Stimulated activated CD4-positive, alpha-beta T cell treated with anti-CD3 and anti-CD28 coated beads, TNF-alpha, amount 100 ng/mL, for 1 hour (primary cell): ENCODE measurements at places on chromosomes 16 and 17.

- no peak for DNase-seq
These were observed 50.4 kb upstream of the ERN1 start for GRCh38 chr17:64180089-64181073.

GRCh38 chr17:7468290-7468689 is 11.1 kb downstream of the ZBTB4 start:
- DNase-seq: no peak

DNA sequence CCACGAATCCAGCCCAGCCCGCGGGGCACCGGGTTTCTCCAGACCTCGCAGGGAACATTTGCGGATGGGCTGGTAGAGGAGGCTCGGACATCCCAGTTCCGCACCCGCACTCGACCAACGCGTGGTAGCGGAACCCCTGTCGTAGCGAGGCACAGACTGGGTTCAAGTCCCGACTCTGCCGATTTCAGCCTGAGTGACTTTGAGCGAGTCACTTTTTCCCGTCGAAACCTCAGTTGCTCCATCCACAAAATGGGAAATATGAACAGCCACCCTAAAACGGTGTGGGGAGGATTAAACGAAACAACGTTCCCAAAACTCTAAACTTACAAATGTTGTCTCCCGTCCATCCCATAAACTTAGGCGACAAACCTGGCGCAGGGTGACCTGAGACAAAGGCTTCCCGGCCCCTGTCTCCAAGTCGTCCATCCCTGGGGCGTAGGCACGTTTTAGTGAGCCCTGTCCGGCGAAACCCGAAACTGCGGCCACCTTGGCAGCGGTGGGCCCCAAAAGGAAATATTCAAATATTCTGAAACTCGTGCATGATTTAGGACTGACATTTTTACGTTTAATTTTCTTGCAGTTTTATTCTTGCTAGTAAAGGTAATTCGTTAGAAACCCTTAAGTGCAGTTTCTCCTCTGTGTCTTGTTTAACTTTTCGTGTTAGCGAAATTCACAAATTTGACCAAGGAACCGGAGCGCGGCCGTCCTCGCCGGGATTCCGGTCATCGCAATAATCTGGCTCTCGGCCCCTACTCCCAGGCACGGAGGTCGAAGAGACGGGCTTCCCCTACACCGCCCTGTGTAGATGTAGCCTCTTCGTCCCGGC is 1.9 kb upstream of the MLLT6 start:
- DNase-seq: no peak

DNA sequence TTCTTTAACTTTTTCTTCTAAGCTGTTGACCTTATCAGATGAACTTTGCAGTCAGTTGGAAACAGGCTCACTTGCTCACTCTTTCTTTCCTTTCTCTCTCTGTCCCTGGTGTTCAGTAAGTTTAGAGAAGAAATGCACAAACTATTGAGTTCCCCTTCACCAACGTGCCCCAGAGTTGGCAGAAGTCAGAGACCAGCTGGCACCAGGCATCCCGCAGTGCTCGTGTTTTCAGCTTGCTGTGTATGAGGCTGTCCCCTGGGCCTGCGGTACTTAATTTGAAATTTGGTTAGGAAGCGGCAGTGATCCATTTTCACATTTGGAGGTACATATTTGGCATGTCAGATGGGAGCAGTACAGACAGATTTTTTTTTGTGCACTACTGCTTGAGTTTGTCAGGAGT is 258.6 kb downstream of the SNX29 start:
- no peak for DNase-seq

- peak; percentile 57 for DNase-seq
These were observed 10.3 kb downstream of the NT5M start for GRCh38 chr17:17313350-17313991.

- no peak for DNase-seq
These were observed 20.9 kb downstream of the ANKFN1 start for GRCh38 chr17:56173958-56174835.

DNA sequence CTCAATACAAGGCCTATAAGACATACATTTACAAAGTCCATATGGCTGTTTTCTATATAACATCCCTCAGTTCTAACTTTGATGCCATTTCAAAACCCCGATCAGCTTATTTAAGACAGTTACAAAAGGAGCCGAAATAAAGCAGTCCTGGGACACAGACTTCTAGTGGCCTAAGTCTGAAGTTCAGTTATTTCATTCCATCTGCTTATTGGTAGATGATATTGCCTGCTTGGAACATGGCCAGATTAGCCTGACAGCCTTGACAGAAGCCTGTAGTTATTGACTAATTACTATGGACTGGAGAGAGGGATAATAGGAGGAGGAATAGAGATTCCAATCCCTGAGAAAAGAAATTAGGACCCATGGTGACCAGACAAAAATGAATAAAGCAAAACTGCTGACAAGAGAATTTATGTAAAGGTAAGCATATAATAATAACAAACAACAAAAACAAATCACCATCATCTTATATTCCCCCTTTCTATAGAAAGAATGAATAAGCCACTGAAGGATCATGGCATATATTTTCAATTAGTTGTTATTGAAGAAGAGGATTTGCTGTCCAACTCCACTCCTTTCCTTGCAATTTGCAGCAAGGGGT is 206.3 kb upstream of the TOM1L1 start:
- no peak for DNase-seq

DNA sequence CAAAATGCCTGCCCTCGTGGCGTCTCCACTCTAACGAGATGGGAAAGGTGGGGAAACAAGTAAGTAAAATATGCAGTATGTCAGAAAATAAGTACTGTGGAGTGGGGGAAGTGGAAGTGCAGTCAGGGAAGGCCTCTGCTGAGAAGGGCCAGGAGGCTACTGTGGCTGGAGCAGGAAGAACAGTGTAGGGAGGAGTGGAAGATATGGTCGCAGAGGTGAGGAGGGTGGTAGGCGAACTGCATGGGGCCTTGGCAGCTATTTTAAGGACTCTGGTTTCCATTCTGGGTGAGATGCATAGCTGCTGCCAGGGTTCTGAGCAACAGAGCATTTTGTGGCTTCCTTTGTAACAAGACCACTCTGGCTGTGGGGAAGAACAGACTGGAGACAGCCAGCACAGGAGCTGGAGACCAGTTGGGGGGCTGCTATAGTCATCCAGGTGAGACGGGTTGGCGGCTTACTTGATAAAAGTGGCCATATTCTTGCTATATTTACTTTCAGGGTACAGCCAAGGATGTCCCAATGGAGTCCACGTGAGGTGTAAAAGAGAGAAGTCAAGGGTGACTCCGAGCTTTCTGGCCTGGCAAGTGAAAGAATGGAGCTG is 42.6 kb downstream of the CYTH1 start:
- no peak for DNase-seq

- no peak for DNase-seq
These were observed 11.9 kb downstream of the RDM1 start for GRCh38 chr17:35918665-35919064.

- DNase-seq: no peak
These were observed 873 bp downstream of the USP10 start for GRCh38 chr16:84700446-84701300.

DNA sequence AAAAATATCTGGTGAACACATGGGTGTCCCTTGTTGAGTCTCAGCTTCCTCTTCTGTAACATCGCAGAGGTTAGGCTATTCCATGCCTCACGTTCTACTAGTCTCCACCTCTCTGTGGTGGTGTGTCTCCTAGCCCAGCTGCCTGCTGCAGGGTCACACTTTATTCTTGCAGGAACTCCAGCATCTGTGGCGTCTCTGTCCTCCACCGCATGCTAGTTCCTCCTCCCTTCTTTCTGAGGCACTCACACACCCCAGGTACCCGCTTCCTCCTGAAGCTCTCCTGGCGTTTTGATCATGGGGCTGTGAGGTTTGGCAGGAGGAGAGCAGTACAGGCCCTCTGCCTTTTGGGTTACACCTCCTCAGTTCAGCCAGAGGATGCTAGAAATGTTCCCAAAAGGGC is 9.9 kb upstream of the TEX2 start:
- no peak for DNase-seq

- no peak for DNase-seq
These were observed 40.6 kb downstream of the GDE1 start for GRCh38 chr16:19481296-19481695.

DNA sequence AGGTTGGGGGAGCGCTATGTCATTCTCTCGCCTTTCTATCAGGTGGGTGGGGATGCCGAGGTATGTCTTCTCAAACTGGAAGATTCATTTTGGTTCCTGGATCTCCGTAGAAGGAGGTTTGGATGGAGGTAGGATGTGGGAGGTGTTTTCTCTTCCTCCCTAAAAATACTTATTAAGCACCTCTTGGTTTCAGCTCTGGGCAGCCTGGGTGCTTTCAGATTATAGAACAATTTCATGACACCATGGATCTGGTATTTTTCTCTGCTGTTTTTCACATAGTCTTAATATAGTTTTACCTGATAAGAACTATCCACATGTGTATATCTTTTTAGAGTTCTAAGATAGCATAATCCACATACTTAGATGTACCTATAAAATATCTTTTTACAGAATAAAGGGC is 92.9 kb downstream of the YPEL2 start:
- DNase-seq: no peak

DNA sequence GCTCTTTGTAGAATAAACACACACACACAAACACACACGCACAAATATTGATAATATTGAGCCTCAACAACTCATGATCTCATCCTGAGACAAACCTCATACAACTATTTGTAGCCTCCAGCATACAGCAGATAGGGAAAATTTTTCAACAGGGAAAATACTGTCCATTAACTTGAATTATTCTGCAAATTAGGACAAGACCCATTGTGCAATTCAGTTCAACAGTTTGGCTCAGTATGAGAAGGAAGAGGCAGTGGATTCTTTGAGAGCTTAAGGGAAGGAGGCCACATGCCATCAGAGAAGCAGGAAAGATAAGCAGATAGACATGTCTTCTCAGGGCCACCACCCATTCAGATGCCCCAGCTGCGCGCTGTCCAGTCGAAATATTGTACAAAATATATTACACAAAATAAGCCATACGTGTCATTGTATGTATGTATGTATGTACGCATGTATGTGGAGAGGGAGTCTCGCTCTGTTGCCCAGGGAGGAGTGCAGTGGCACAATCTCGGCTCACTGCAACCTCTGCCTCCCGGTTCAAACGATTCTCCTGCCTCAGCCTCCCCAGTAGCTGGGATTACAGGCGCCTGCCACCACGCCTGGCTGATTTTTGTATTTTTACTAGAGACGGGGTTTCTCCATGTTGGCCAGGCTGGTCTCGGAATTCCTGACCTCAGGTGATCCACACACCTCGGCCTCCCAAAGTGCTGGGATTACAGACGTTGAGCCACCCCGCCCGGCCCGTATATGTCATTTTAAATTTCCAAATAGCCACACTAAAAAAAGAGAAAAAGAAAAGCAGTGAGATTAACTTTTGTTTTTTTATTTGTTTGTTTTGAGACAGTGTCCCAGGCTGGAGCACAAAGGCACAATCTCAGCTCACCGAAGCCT is 1.8 kb downstream of the ZC3H7A start:
- DNase-seq: no peak

- DNase-seq: no peak
These were observed 14.5 kb upstream of the TNFRSF13B start for GRCh38 chr17:16986391-16986790.

DNA sequence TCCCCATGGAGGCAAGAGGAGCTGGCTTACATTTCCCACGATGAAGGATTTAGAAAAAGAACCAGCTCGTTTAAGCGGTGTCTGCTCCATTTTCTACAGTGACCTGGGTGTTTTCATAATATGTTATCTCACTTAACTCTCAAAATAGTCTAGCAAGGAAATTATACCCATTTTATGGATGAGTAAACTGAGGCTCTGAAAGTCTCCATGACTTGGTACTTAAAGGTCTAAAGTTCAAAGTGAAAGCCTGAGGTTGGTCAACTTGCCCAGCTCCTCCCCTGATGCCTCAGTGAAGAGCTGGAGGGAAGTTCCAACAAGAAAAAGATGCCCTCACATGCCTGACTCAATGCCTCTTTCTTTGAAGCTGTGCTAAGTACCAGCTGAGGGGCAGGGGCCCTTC is 232.0 kb downstream of the CBLN1 start:
- DNase-seq: no peak

DNA sequence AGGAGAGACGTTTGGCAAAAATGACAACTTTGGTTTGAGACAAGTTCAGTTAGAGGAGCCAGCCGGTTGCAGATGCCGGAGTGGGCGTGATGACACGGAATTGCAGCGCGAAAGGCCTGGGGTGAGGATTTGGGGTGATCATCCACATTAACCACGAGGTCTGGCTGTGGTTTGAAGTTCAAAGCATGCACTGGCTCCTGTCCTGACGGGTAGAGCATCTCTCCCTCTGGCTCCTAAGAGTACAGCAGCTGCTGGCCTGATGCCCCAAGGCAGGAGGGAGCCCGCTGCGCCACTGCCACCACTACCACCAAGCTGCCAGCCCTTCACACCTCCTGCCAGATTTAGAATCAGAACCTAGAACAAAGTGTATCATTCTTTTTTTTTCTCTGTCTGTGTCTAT is 3.7 kb downstream of the RHBDL3 start:
- no peak for DNase-seq

DNA sequence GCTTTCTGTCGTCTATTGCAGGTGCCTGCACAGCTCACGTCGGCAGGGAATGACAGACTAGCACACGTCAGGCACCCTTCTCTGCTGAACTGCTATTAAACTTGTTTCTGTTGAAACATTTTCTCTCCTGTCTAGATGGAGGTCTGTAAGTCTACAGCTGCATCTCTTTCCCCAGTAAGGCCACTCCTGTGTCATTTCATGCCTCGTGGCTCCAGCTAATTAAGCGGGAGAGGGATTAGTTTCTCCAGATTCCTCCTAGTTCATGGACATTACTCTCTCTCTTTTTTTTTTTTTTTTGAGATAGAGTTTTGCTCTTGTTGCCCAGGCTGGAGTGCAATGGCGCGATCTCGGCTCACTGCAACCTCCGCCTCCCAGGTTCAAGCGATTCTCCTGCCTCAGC is 54.5 kb downstream of the FOXK2 start:
- DNase-seq: no peak

DNA sequence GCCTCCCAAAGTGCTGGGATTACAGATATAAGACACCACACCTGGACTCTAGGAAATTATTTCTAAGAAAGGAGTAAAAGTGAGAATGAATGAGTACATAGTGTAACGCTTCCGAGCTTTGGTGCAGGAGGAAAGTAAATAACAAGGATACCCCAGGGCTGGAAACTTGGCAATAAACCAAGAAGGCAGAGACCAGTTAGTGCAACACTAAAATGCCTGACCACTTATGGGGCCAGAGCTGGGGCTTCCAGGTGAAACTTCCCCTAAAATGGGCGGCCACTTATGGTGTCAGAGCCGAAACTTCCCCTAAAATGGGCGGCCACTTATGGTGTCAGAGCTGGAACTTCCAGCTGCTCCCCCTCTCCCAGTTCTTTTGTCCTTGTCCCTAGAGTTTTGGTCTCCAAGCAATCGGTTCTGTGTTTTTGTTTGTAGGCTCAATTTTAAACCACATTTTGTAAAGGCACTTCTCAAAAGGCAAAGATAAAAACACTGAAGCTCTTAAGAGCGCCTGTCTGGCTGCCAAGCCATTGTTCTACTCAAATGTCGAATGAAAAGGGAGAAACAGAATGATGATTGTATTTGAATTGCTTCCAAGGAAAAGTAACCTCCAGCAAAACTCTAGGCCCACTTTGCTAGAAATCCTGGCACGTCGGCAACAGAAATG is 63.9 kb downstream of the NXN start:
- no peak for DNase-seq

DNA sequence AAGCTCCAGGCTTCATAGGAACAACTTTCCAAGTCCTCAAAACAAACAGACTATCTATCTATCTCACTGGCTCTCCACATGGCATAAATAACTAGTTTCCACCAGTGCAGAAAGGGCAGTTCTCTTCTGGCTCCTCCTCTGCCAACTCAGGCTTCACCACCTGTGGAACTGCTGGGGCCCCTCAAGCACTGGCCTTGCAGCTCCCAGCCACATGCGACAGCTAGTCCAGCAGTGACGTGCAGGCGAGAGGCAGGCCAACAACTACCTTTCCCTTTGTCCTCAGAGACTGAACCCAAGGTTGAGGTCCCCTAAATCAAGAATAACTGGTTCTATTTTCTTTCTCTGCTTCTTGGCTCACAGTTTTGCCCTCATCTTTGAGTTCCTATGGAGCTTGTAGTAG is 137.6 kb downstream of the AATF start:
- no peak for DNase-seq
